ENCODE measurements at places on chromosomes 4 and X.

DNA sequence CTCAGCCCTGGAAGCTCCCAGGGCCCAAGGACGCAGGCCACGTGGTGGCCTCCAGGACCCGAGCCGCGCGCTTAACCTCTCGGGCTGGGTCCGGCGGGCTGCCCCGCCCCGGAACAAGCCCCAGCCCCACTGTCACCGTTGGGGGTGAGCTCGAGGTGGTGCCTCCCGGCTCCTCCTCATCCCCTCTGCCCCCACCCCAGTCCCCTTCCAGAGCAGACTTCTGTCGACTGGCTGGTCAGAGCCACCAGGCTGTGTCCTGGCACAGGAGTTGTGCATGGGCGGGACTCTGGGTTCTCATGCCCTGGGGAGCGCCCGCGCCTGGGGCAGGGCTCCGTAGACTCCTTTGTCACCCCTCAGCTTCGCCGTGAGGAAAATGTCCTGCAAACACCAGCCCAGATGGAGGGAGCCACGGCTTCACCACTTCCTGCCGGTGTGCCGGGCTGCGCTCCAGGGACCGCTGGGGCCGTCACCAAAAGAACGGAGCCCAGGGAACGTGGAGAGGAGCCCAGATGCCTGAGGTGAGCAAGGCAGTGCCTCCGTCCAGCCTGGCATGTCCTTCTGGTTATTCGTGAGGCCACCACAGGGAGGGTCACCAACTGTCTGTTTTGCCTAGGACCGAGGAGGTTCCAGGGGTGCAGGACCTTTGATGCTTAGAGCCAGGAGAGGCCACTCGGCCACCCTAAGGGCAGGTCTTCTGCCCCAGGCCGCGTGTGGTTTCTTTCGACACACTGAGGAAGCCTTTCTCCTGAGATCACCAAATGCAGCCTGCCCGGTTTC is 7.1 kb upstream of the RGS12 start:
- no peak for DNase-seq

DNA sequence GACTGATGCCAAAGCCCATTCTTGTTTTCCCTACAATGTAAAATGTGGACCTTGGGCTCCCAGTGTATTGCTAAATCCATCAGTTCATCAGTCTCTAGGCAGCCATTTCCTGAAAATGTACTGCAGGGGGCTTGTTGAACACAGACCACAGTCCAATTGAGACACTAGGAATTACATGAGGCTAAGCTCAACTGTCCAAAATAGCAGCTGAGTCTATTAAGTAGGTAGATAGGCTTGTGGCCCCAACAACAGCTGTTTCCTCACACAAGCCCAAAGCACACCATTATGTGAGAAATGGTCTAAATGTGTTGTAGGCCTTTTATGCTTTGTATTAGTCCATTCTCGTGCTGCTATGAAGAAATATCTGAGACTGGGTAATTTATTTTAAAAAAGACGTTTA is 60.0 kb upstream of the PAK3 start:
- DNase-seq, result no peak

DNA sequence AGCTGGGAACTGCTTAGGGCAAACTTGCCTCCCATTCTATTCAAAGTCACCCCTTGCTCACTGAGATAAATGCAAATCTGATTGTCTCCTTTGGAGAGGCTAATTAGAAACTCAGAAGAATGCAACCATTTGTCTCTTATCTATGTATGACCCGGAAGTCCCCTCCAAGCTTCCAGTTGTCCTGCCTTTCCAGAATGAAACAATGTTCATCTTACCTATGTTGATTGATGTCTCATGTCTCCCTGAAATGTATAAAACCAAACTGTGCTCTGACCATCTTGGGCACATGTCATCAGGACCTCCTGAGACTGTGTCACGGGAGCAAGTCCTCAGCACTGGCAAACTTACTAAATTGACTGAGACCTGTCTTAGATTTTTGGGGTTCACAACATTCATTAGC is 37.1 kb upstream of the TMPRSS11E start:
- DNase-seq, result peak; percentile 49

- peak; percentile 87 for DNase-seq
Measured at GRCh38 chr4:85747882-85748491, 273.0 kb downstream of the ARHGAP24 start.

DNA sequence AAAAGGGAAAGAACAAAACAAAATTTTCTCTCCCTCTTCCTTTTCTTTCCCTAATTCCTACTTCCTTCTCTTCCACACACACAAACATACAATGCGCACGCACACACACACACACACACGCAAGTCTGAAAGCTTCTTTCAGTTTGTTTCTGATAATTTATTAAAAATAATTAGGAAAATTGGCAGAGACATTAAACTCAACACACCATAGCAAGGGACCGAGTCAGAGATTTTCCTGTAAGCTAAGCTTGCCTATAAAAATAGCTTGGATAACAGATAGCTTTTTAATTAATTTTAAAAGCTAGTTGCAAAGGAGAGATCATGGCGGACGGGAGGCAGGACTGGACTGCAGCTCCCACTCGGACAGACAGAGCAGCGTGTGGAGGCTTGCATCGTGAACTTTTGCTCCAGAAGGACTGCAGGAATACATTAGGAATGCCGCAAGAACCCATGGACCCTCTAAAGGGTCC is 92.6 kb upstream of the MAPK10 start:
- DNase-seq, result no peak

DNA sequence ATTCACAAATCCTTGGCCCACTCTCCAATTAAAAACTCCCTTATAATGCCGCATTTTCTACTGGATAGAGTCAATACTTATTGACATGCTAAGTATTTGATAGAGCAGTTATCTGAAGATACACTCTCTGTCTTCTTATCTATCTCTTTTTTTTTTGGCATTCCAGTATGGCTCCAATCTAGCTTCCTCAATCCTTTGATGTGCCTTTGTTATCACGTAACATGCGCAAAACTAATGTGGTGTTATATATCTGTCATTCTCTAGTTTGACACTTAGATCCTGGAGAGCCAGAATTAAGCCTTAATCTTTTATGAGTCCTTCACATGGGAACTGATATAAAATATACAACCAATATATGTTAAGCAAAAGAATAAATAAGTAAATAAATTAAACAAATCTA is 54.7 kb downstream of the VSIG4 start:
- no peak for DNase-seq

GRCh38 chrX:13691841-13692371 is 3.0 kb downstream of the RAB9A start:
- no peak for DNase-seq

DNA sequence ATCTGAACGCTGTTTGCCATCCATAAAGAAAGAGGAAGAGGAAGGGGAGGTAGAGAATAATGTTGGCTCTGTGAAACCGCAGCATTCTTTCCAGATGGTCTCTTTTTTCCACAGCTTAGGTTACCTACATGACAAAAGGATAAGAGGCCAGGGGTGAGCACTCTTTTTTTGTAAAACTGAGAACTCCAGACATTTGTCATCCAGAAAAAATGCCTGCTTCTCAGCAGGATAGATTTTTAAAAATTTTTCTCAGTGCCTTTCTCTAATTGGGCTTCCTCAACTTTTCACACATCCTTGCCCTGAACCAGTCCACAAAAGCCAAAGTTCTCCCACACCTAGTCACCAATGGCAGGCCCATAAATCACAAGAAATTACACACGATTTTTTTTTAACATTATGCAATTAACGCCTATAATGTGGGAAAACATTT is 158.1 kb upstream of the TENM3 start:
- DNase-seq, result peak; percentile 78

DNA sequence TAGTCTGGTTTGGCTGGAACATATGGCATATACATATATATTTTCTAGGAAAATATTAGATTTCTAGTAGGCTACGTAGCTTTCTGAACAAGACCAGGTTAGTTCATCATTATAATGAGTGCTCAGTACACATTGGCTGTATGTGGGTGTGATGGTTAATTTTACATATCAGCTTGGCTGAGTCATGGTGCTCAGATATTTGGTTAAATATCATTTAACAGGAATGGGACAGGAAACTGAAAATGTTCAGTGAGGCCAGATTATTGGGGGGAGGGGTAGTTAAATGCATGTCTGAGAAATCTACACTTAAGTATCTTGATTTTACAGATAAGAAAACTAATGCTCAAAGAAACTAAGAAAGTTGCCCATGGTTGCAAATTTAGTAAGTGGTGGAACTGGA is 160.1 kb downstream of the RBMX2 start:
- DNase-seq, result no peak

DNA sequence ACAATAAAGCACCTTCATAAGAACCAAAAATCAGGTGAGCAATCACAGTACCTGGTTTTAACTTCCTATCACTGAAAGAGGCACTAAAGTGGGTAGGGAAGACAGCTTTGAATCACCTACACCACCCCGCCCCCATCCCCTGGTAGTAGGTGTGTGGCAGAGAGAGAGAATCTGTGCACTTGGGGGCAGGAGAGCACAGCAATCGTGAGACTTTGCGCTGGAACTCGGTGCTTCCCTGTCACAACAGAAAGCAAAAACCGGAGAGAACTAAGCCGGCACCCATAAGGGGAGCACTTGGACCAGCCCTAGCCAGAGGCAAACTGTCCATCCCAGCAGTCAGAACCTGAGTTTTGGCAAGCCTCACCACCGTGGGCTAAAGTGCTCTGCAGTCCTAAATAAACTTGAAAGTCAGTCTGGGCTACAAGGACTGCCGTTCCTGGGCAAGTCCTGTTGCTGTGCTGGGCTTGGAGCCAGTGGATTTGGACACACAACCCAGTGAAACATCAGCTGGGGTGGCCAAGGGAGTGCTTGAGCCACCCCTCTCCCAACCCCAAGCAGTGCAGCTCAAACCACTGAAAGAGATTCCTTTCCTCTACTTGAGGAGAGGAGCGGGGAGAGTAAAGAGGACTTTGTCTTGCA is 32.1 kb downstream of the NDUFB11 start:
- DNase-seq, result peak; percentile 29

DNA sequence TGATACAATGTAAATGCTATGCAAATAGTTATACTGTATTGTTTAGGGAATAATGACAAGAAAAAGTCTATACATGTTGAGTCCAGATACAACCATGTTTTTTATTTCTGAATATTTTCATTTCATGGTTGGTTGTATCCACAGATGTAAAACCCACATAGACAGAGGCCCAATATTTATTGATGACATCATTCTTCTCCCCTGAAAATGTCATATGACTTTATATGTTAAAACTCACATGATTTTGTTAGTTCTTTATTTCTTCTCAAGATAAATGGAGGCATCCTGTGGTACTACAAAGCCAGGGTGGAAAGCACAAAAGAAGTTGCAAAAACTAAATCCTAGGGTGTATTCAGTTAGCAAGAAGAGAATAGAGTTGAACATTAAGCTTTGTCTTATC is 149.3 kb upstream of the GLRA2 start:
- no peak for DNase-seq

DNA sequence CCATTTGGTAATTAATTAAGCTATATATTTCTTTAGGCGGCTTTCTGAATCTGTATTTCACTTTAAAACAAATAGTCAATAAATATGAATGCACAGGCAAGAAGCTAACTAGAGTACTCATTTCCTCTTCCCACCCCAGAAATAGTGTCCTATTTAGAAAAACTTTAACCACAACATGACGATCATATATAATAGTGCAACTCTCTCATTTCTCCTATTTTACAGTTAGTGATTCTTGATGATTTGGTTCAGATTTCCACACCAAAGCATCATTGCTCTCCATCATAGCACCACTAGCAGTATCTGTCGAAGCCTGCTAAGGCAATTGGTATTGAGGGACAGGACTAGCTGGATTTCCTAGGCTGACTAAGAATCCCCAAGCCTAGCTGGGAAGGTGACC is 184.0 kb upstream of the GALNTL6 start:
- DNase-seq, result no peak

- peak; percentile 25 for DNase-seq
Measured at GRCh38 chrX:83469551-83469950, 38.5 kb upstream of the POU3F4 start.

- DNase-seq, result no peak
Measured at GRCh38 chr4:45317276-45317675, 590.9 kb upstream of the GNPDA2 start.

GRCh38 chr4:176883681-176884418 is 91.1 kb upstream of the VEGFC start:
- no peak for DNase-seq

DNA sequence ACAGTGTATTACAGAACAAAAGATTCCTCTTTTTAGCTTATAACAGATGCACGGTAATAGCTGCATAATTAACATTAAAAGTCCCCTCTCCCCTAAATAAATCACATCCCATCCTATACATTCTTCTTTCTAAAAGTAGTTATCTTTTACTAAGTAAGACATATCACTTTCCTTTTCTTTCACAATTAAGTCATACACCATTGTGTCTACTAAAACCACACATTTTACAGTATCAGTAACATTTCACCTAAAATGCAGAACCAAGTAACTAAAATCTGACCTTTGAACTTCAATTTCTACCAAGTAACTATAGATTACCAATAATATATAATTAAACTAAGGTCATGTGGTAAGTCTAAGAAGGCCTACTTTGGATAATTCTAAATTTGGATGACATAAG is 14.2 kb downstream of the DHX15 start:
- DNase-seq, result no peak

DNA sequence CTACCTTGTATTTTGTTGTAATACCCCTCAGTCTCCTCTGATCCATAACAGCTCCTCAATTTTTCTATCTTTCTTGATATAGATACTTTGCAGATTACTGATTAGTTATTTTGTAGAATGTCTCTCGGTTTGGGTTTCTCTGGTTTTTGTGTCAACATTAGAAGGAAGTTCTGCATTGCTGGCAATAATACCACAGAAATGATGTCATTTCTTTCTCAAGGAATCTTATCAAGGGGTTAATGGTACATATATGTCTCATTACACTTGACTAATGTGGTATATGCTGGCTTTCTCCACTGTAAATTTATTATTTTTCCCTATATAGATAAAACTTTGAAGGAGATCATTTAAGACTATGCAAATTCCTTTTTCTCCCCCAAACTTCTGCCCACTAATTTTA is 183.6 kb upstream of the DKK2 start:
- DNase-seq, result no peak
